ENCODE measurements at places on chromosomes 7 and 10. TPM values are rescaled to one million over a fixed set of nuclear protein-coding genes. Genes with fewer than 3 reads are reported as not detected.

The CHCHD3 gene
- 41.8 TPM for total RNA-seq

The FGFR2 gene
- total RNA-seq, result 2.9 TPM

The CRHR2 gene
- total RNA-seq, result not detected

The CNPY1 gene
- total RNA-seq, result not detected

The KCNIP2 gene
- 1.8 TPM for total RNA-seq

The PSTK gene
- total RNA-seq, result 5.6 TPM

The TMEM178B gene
- total RNA-seq, result 0.12 TPM

The NUTM2B gene
- 0.37 TPM for total RNA-seq

The GPC2 gene
- total RNA-seq, result 6.2 TPM

The UNC5B gene
- total RNA-seq, result 57.9 TPM

Measured in chondrocyte (in vitro differentiated cells).